ENCODE measurements at places on chromosomes 5 and 9. TPM values are rescaled to one million over a fixed set of nuclear protein-coding genes. Genes with fewer than 3 reads are reported as not detected.

Gene LTC4S
- total RNA-seq, result not detected

- DNase-seq, result peak; percentile 71
Measured at GRCh38 chr5:160470437-160471361, 49.0 kb downstream of the PTTG1 start.

GRCh38 chr9:123087359-123087888 lies 54.0 kb downstream of the GPR21 start:
- DNase-seq, result no peak

DNA sequence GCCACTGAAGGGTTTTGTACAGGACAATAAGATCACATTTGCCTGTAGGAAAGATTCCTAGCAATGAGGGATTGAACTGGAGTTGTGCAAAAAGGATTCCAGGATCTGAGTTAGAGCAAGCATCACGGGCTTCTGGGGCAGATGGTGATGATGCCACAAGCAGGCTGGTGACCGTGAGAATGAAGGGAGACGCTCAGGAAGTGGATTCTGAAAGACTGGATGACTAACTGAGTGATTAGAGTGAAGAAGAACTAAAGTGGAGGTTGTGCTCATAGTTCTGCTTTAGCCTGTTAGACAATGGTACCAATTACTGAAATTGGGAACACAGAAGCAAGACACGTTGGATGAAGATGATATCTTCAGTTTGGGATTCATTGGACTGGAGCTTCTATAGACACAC lies 168.2 kb downstream of the CD180 start:
- peak; percentile 76 for DNase-seq
